ENCODE measurements at places on chromosomes 6 and 20.

DNA sequence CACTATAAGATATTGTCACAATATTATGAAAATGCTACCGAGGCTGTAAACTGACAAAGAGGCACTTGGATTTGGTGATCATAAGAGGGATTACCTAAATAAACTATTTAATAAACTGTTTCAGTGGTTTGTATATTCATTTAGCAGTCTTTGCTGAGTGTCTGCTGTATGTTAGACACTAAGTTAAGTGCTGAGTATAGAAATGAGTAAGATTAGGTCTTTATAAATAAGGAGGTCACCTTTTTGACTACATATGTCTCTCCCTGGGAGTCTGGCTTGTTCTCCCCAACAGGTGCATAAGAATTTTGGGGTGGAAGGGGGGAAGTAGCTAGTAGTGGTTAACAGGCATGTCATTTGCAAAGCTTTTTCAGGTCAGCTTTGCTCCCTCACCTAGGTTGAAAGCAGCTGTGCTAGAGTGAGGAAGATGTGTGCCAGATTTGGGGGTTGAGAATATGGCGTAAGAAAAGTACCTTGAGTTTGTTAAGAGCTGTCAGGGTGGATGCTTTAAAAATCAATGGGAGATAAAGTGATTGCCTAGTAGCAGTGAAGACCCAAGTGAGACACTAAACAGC lies 246.3 kb downstream of the ZFAND3 start:
- no peak for DNase-seq

GRCh38 chr6:71034563-71035345 lies 77.9 kb upstream of the B3GAT2 start:
- DNase-seq, result no peak

DNA sequence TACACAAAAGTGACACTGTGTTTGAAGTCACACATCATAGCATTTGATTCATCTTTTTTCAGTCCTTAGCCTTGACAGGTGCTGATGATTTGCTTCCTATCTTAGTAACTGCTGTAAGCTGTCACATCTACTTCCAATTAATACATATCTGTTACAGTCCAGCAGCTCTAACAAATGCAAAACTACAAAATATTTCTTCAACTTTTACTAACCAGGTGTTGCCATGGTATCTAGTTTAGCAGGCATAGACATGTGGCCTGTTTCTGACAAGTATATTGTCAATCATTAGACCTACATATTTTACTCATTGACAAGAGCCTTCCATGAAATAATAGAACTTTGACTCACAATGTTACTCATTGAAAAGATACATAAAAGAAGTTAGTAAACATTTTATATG lies 1159.7 kb downstream of the GRIK2 start:
- DNase-seq, result no peak

DNA sequence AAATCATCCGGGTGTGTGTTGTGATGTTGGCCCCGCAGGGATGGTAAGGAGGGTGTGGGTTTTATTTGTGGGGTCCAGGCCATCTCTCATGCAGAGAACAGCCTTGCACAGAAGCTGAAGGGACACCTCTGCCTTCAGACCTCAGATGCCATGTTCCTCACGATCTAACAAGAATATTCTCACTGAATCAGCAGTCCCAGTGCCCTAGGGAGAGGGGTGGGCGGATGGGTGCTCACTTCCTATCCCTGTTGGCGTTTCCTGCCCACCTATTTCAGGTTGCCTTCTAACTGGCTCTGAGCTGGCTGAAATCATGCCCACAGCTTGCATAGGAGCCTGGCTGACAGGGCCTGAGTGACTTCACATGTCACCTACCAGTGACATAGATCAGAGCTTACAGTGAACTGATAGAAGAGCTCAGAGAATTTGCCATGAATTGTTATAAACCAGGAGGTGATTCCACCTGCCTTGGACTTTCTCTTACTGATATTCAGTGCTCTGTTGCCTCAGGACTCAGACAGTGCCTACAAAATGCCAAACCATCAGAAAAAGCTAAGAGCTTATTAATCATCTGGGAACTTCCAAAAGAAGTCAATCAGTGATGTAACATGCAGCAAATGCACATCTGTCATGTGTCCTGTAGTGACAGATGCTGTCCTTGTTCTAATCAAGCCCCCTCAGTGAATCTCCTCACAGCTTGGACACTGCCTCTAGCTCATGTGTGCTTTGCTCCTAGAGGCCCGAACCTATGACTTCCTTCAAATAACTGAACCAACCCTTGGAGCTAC lies 285.8 kb upstream of the PRND start:
- DNase-seq, result no peak

- DNase-seq, result no peak
Observed at GRCh38 chr6:24662236-24662635, 4.5 kb downstream of the TDP2 start.
